HFFc6 (cell line): ENCODE measurements at places on chromosomes 12 and 14.

DNA sequence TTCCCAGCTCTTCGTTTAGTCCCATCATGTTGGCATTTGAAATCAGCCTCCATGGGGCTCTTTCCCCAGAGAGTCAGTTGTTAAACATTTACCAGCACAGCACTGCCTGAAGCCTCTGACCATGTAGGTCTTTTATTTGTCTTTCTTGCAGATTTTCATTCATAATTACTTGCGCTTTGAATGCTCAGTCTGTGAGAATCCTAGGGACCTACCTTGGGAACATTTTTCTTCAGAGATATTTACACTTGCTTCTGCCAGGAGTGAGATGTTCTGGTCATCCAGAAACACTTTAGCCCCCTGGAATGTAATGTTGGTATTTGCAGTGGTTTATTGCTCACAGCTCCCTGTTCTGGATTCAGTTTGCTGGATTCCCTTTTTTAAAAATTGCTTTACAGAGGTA is 41.7 kb downstream of the RPH3A start:
- no peak for DNase-seq

- peak; percentile 37 for DNase-seq
These were observed 62.4 kb upstream of the MED13L start for GRCh38 chr12:116339800-116340371.

DNA sequence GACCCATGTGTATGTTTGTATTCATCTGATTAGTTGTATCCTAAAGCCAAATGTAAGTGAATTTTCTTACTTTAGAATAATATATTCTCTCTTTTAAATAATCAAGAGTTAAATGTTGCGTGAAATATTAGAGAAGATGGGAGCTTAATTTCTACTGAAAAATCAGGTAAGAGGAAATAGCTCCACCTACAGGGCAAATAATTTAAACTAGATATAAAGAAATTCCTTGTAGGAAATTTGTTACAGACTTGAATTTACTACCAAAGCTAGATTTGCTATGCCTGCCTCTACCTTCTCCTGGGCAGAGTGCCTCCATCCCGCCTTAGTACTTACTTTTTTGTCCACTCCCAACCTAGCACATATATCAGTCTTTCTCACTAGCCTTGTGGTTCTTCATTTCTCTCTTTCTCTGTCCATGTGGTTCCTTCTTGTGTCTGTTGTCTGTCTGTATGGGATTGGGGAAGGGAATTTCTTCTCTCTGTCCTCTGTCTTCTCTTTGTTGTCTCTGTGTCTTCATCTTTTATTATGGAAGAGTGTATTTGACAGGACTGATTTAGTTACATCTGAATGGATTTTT is 44.7 kb downstream of the PALS1 start:
- peak; percentile 41 for DNase-seq

DNA sequence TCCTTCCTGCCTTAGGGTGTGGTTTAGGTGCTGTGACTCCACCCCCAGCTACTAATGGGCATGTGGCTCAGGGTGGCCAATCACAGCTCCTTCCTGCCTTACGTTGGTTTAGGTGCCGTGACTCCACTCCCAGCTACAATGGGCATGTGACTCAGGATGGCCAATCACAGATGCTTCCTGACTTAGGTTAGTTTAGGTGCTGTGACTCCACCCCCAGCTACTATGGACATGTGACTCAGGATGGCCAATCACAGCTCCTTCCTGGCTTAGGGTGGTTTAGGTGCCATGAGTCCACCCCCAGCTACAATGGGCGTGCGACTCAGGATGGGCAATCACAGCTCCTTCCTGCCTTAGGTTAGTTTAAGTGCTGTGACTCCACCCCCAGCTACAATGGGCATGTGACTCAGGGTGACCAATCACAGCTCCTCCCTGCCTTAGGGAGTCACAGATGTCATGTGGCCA is 163.9 kb downstream of the TBX5 start:
- DNase-seq: no peak

DNA sequence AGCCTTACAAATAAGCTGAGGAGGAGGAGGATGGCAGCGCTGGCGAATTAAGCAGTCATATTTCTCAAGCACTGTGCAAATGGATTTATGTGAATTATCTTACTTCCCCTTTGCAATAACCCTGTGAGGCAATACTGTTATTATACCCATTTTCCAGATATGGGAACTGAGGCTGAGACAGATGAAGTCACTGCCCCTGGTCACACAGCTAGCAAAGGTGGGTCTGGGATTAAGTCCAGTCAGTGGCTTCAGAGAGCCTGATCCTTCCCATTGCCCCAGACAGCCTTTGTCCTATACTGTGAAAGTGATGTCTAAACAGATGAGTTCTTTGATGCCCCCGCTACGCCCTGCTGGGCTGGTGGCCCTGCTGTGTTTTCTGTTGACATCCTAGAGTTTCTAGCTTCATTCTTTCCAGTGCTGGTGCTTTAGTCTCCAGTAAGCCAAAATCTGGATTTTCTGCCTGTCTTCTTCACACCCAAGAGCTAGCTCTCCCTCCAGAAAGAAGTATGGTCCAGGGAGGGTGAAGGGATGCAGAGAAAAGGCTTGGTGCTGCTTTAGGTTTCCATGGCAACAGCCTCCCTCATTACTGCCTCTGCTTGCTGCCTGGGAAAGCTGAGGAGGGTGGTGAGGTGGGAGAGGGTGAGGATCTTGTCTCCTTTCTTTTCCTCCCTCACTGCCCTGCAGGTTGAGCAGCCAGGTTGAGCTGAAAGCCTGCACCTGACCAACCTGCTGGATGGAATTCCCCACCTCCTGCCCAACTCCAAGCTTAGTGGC is 30.7 kb downstream of the TMEM63C start:
- no peak for DNase-seq

GRCh38 chr12:111443586-111443985 is 37.9 kb downstream of the SH2B3 start:
- peak; percentile 77 for DNase-seq

DNA sequence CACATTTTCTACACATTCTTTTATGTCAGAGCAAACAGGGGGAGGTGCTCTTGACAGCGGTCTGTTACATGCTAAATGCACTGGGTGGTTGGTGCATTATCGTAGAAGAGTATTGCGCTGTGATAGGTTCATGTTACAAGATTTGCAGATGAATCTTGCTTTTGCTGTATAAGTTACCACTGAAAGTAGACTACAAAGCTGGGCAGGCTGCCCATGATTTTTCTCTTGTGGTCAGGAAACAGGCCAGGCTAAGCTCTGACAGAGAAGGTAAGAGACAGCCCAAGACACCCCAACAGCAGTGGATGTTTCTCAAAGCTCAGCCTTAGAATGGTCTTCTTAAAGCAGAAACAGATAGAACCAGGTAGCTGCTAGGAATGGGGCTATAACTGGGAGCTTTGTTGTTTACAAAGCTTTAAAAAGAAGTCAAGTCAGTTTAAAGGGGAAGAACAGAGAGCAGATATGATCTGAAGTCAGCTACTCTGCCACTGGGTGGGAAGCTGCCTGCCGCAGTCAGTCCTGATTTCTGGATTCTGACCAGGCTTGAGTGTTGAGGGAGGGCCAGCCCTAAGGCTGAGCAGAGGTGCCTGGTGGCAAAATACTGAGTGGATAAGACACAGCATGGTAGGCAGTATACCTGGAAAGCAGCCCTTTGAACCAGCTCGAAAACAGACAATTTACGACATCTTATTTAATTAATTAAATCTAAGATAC is 9.4 kb downstream of the KCNA1 start:
- DNase-seq: no peak
